ENCODE measurements at places on chromosomes 4 and X.
A peak's percentile ranks its signal among the peaks of the same experiment; 100 is the strongest.

- DNase-seq, result peak; percentile 34
These were observed 106.2 kb upstream of the MAML3 start for GRCh38 chr4:140260227-140260626.

DNA sequence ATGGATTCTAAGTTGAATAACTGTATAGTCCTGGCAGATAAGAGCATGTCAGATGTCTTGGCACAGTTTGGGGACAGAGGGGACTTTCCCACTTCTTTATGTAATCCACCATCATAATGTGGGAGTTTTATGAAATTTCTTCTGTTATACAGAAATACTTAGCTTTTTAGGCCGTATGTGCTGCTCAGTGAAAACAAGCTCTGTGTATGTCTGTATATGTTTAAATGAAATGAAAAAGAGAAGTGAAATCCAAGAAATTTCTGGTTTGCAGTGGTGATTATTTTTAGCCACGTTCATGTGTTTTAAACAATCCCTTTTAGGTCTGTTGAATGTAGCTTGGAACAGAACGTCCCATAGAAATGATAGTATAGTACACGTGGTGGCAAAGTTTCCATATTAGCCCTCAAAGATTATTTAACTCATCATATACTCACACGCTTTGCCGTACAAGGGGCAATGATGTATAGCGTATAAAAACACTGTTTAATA lies 41.0 kb downstream of the GAB1 start:
- DNase-seq, result no peak

DNA sequence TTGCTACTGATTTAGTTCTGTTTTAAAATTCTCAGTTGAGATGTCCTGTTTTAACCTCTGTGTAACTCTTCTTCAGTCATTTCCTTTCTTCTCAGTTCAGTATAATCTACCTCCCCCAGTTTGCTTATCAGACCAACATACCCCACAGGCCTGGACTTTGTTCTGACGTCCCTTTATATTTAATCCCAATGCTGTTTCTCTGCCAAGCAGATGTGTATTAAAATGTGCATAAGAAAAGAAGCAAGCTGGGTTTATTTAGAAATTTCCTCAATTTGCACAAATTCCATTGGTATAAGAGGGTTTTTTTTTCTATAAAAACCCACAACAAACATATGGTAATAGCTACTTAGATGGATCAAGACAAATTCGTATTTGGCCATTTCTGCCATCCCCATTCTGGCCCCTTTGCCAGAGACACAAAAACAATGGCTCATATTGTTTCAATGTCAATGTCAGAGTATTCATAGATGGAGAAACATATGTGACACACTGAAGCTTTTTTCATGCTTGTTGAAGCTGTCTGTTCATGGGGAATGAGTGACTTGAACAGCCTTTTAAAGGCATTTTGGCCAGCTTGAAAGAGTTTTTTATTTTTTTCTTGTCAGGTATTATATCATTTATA lies 24.5 kb downstream of the HCCS start:
- DNase-seq, result no peak

DNA sequence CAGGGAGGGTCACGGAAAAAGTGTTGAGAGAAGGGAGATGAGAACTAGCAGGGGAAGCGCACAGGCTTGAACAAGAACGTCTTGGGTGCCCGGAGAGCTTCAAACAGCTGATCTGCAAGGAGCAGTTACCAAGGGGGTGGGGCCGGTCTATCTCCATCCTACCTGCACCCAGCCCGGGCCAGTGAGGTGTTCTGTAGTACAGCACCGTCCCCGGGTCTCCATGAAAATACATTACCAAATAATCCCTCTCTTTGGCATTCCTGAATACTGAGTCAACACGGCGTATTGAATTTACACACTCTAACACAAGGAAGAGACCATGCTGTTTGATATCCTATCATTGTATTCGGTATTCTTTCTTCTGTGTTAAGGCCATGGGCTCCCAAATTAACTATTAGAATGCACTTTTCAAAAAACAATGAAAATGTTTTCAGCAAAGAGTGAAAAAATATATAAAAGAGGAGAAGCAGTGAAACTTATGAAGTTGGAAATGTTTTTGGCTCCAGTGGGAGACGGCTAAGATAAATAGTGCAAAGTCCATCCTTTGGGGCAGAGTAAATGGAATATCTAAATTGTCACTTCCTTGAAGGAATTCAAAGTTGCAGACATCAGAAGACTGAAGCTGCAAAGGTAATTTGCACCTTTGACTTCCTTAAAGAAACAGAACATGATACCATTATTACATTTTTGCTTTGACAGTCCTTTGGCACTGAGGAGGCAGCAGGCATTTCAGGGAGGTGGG lies 90.3 kb downstream of the DHRSX start:
- DNase-seq, result peak; percentile 82

- no peak for DNase-seq
These were observed 1.5 kb upstream of the FAAH2 start for GRCh38 chrX:57285001-57285400.

GRCh38 chrX:69109706-69110105 lies 55.5 kb downstream of the PJA1 start:
- peak; percentile 71 for DNase-seq

DNA sequence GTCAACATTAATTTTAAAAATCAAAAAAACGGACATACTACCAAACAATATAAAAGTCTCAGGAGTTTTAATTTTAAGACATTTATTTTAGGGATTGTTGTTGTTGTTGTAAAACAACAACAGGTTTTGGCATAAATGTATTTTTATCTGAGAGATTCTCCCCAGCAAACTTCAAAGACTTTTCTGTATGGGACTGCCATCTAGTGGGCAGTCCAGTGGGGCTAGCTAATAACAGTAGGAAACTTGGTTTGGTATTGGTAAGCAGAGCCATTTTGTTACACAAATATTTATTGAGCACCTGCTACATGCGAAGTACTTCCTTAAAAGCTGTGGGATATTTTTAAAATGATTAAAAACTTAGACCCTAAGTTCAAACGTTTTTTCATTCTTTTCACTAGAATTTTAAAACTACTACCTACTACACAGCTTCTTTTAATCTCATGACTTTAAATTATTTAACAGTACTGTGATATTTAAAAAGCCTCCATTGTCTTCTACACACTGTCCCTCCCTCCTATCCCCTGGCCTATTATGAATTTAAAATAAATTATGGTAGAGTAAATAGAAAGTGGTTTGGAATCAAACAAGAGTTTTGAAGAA lies 1028.4 kb upstream of the INTU start:
- peak; percentile 30 for DNase-seq

GRCh38 chrX:48474127-48474526 lies 1.9 kb upstream of the FTSJ1 start:
- DNase-seq, result no peak

DNA sequence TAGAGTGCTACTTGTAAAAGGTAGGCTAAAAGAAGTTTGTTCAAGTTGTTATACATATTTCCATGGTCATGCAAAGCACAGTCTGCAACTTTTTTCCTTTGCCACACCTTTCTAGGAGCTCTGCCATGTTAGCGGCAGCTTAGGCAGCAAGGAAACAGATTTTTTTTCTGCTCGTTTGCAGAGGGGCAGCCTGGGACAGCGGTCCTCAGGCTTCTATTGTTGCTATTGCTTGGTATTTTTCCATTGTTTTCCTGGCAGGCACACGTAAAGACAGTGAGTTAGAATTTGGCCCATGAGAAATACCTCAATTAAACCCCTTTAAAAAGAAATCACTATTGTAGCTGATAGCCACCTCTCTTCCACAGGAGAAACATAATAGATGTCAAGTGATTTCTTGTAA lies 391.4 kb downstream of the SH2D1A start:
- DNase-seq, result no peak

Measured in A549 (cell line).